ENCODE measurements at places on chromosomes 5 and 9. TPM values are rescaled to one million over a fixed set of nuclear protein-coding genes. Genes with fewer than 3 reads are reported as not detected.

Gene LCN9
- not detected for total RNA-seq

Gene WDR31
- total RNA-seq = 4.1 TPM

Gene DAB2
- 0.34 TPM for total RNA-seq

Gene SOX30
- total RNA-seq = not detected

Gene HTR4
- total RNA-seq = not detected

Gene ZNF300
- total RNA-seq = 6.3 TPM

Gene PCDHA6
- total RNA-seq = under 0.01 TPM

Gene FOXD4L6
- under 0.01 TPM for total RNA-seq

Gene DUSP1
- total RNA-seq = 69.5 TPM

Gene PCDHGC5
- 1.1 TPM for total RNA-seq

Gene FAM151B
- 2.8 TPM for total RNA-seq

Gene PRR16
- total RNA-seq = 0.36 TPM

Gene ANKS6
- 23.0 TPM for total RNA-seq

Gene PCDHA12
- total RNA-seq = 3.8 TPM

Gene PCDHB8
- total RNA-seq = 0.57 TPM

Gene IFNK
- not detected for total RNA-seq

Gene NME5
- under 0.01 TPM for total RNA-seq

Gene SPINK13
- not detected for total RNA-seq

Gene ENHO
- total RNA-seq = not detected

Gene SV2C
- under 0.01 TPM for total RNA-seq

Gene CRB2
- not detected for total RNA-seq

Gene DCAF12
- total RNA-seq = 29.8 TPM

Gene OR1Q1
- not detected for total RNA-seq

Gene IL7R
- 0.50 TPM for total RNA-seq

Gene GAS1
- 0.34 TPM for total RNA-seq

Gene DMRTA1
- total RNA-seq = 5.5 TPM

Gene NACC2
- total RNA-seq = 8.2 TPM

Gene C5orf52
- not detected for total RNA-seq

Gene HTR1A
- not detected for total RNA-seq

Gene C1QTNF3
- total RNA-seq = 1.00 TPM

Gene ADAMTSL2
- under 0.01 TPM for total RNA-seq

Gene STK32A
- 3.1 TPM for total RNA-seq

Gene FAXDC2
- total RNA-seq = 0.34 TPM

Gene PCDHA1
- under 0.01 TPM for total RNA-seq

Gene SLC36A3
- total RNA-seq = not detected

Gene INSL6
- not detected for total RNA-seq

Gene IL3
- total RNA-seq = not detected

Gene ABCA2
- total RNA-seq = 4.1 TPM

Gene FAM153A
- under 0.01 TPM for total RNA-seq

Gene FAM221B
- total RNA-seq = not detected

Gene TMEM8B
- 5.8 TPM for total RNA-seq

Gene LRRC26
- total RNA-seq = 2.1 TPM

Gene TERT
- total RNA-seq = not detected

Gene PHF24
- 0.68 TPM for total RNA-seq

Gene CDH9
- not detected for total RNA-seq

Gene OTULINL
- total RNA-seq = 0.36 TPM

Gene MVB12B
- total RNA-seq = 2.0 TPM

Gene LRRC70
- total RNA-seq = 1.9 TPM

Gene FAT2
- total RNA-seq = 33.5 TPM

Gene SLC38A9
- total RNA-seq = 56.8 TPM
